ENCODE measurements at places on chromosomes 4 and X.

GRCh38 chr4:46653842-46654241, 255.2 kb downstream of the COX7B2 start:
- no peak for DNase-seq

DNA sequence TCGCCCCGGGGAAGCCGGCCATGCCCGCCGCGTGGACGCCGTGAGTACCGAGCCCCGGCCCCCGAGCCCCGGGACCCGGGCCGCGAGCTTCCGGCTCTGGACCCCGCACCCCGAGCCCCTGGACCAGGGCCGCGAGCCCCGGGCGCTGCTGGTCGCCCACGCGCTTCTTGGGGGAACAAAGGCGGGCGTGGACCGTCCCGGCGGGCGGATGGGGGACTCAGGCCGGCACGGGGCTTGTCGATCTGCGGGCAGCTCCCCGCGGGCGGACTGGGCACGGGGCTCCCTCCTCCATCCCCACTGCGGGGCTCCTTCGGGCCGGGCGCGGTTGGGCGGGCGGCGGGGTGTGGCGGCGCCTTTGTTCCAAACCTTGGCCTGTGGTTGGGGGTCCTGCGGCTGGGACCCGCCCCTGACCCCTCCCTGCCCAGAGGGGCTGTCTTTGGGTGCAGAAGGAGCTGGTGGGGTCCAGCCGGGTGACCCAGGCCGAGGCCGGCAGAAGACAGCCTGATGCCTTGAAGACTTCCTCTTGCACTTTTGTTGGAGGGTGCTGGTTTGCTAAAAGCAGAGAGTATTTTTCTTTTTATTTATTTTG, 25.2 kb upstream of the ADD1 start:
- no peak for DNase-seq

DNA sequence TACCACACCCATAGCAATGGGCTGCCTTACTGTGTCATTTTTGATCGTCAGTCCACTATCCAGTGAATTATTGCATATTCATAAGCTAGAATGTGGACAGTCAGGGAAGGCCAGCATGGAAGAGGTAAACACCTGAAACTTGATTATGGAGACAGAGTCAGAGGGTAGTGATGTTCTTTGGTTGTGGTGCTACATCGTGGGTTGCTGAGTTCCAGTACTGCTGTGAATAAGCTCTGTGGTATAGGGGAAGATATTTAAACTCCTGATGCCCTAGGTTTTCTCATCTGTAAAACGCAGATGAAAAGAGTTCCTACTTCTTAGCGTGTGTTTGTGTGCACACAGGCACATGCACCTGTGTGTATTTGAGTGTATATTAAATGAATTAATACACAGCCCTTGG, 69.9 kb downstream of the CPE start:
- DNase-seq, result no peak

DNA sequence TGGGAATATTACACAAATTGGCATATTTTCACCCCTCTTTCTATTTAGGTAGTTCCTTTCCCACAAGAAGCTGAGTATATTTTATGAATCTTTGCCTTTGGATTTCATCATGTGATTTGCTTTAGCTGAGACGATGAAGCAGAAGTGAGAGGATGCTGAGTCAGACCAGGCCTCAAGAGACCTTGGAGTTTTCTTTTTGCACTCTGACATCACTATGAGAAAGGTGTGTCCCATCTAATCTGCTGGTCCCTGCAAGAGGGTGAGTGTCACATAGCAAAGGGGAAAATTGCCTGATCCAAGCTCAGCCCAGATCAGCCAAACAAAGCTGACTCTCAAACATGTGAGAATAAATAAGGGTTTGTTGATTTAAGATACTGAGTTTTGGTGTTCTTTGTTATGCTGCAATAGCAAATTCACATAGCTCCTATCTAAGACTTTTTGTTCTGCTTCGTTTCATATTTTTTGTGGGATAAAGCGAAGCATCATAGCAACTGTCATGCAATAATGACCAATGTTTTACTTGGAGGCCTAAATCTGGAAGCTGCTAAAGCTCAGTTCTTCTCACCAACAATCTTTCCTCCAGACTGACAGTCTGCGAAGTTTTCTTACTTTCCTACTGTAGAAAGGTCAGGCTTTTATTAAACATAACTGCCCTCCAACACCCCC, 176.9 kb downstream of the PDHA2 start:
- DNase-seq, result no peak

GRCh38 chrX:51931566-51932150, 38.2 kb downstream of the MAGED1 start:
- DNase-seq, result no peak

GRCh38 chr4:77104791-77105540, 29.2 kb upstream of the CCNI start:
- DNase-seq, result no peak

GRCh38 chr4:133385161-133385954, 236.3 kb downstream of the PCDH10 start:
- DNase-seq, result no peak

GRCh38 chr4:4590546-4590945, 48.7 kb upstream of the STX18 start:
- DNase-seq, result no peak

DNA sequence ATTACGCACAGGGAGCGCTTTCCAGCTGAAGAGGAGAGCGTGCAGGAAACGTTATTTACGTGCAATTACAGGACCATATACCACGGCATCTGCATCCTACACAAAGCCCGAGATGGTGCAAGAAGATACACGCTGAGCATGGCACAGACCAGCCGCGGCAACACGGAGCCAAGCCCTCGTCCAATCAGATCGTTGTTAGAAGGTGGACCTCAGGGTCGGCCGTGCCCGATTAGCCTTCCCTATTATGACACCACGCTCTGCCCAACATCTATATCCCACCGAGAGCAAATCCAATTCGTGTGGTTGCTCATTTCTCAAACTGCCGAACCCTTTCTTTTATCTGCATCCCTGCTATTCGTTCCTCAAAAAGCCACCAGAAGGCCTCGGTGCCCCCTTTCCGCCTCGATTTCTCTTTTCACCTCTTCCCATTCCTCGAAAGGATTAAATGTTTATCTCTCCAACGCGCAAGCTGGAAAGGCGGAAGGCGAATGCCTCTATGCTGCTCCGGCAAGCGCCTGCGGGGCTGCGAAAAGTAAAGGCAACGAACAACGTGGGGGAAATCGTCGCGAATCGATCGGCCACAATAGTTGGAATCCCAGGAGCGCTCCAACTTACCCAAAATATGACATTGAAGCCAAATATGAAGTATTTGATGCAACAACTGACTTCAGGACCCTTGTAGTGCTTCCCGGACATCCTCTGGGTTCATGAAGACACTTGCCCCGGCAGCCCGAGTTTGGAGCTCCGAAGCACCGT, 702 bp downstream of the TSPAN5 start:
- DNase-seq, result no peak

- no peak for DNase-seq
Observed at GRCh38 chr4:24103434-24104157, 213.7 kb upstream of the PPARGC1A start.

DNA sequence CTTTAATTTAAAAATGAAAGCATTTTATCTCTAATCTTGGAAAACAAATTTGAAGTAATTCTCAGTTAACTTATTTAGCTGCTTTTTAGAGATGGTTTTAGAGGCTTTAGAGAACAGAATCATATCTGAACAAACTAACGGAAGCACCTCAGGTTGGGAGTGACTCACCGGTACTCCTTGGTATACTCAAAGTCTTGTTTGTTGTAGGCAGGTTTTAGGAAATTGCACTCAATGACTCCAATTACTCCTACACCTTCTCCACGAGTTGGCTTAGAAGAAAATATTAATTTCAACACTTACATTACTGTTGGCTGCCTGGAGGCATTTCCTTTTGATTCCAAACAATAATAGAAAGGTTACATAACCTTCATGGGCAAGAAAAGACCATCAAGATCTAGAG, 23.6 kb downstream of the MORC4 start:
- no peak for DNase-seq

GRCh38 chr4:94115687-94116086, 92.0 kb upstream of the SMARCAD1 start:
- DNase-seq, result no peak

DNA sequence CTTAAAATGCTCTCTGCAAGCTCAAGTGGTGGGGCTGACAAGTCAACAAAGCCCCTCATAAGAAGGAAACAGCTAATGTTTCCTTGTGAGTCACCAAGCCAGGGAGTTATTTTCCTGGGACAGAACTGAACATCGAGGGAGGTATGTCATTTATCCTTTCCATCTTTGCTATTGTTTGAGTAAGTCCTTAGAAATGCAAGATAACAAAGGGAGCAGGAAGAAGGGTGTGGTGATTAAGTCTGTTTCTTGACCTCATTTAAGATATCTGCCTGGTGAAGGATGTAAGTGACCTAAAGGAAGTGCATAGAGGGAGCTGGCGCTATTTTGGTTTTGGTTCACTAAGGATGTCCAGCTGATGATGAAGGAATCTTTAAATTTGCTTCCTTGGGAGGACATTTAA, 39.9 kb downstream of the ATG4A start:
- no peak for DNase-seq

DNA sequence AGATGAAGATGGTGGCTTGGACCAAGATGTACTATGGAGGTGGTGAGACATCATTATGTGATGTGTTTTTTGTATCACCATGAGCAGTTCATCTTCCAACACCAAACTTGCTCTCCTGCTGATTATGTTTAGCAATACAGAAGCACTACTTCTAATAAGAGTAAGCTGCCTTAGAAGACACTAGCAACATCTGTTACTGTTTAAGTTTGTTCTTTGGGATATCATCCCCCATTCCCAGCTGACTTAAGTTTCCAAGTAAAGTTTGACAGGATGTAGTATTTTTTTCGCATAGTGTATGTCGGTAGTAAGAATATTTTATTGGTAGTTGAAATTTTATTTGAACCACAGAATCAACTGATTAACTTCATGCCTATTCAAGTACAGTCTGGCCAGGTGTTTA, 123.5 kb upstream of the BMPR1B start:
- no peak for DNase-seq

GRCh38 chr4:56129431-56129861, 180.7 kb downstream of the CEP135 start:
- DNase-seq, result no peak

DNA sequence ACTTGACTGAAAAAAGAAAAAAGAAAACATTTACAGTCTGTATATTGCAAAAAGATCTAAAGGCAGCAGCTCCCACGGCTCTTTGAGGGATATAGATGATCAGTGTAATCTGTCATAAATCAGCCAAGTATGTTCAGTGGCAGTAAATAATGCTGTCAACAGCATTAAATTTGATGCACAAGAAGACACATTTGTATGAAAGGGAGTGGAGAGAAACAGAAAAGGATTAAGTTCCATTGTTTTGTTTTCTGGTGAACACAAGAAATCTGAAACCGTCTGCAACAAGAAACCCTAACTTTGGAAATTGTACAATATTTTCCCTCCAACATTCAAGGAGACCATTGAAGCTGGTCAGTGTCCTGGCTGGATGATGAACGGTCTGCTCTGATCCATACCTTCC, 27.6 kb upstream of the C1QTNF7 start:
- no peak for DNase-seq

- no peak for DNase-seq
Observed at GRCh38 chr4:87851953-87852352, 19.2 kb downstream of the MEPE start.

DNA sequence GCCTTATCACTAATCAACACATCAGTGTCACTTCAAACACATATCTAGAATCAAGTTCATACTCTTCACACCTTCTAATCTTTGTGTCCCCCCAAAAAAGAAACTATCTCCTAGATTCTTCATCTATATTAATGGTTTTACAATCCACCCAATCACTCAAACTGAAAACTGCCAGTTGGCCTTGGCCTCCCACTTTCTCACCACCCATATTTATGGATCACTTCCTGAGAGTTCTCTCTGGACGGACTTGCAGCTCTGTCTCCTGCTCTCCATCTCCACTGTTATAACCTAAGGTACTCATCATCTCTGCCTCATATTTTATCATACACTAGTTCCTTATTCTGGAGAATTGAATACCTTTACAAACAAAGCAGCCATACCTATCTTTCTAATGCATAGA, 106.1 kb upstream of the ATOH1 start:
- DNase-seq, result no peak

DNA sequence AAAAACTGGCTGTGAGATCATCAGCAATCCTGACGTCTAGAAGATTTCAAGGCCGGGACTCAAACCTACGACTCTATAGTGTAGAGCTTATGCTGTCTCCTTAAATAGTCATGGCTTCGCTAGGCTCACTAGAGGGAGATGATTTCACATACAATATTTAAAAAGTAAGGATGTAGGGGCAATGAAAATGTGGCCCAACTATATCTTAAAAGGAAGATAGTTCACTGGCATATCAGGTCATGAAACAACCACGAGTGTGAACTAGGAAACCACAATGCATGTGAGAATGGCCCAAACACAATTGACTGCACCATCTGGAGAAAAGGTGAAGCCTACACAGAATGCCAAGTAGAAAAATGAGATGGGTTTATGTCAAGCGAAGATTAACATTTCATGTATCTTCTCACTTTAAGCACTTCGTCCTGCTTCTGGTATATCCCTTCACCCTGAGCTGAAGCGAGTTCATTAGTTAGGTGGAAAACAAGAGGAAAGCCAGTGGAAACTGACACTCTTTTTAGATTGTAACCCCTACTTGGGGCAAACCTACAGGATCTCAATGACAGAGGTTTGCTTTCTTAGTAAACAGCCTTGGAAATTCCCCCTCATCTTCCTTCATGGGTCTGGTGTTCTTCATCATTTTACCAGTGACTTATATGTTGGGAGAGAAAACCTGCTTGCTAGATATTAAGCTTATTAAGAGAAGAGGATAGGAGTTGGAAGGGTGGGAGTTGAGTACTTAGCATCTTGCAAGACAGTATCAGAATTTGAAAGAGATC, 17.4 kb downstream of the FAM9C start:
- no peak for DNase-seq

- no peak for DNase-seq
Observed at GRCh38 chrX:37998586-37999262, 7.6 kb upstream of the SYTL5 start.

DNA sequence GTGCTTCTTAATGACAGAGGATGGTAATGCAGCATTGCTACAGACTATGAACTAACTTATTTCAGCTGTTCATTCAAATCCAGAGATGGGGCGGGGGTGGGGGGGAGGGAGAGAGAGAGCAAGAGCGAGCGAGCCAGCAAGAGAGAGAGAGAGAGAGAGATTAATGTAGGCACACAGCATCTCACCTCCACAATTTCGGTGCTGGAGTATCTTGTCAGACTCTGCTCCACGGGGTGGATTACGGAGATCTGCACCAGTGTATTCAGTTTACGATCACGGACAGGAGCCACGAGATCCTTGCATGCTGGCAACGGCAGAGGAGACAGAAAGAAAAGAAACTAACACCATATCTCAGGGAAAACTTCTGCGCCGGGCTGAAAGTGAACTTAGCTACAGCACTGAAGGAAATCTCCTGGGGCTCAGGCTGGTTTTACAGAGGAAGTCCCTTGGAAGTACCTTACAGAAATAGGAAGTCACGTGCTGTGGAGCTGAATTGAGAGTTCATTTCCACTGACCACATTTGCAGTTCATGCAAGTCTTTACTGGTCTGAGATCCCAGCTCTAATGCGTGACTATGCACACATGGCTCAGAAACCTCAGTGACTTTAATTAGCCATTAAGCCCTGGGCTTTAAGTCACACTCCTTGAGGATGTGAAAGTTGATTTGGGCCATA, 440.9 kb downstream of the INPP4B start:
- DNase-seq, result peak; percentile 74

- no peak for DNase-seq
Observed at GRCh38 chr4:76965866-76966579, 16.5 kb downstream of the SEPTIN11 start.

Data from amniotic stem cell (primary cell).